ENCODE measurements at places on chromosomes 7 and 10.

- no peak for DNase-seq
Observed at GRCh38 chr10:72429931-72430330, 75.2 kb upstream of the DNAJB12 start.

DNA sequence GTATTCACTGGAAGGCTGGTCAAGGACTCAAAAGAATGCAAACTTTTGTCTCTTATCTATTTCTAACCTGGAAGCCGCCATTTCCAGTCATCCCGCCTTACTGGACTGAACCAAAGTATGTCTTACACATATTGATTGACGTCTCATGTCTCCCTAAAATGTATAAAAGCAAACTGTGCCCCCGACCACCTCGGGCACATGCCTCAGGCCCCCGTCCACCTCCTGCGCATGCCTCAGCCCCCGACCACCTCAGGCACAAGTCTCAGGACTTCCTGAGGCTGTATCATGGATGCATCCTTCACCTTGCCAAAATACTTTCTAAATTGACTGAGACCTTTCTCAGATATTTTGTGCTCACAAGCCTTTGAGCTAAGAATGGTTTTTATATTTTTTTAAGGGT, 148.6 kb downstream of the PTPRN2 start:
- no peak for DNase-seq

GRCh38 chr7:155759740-155760430, 52.4 kb downstream of the SHH start:
- DNase-seq, result no peak

DNA sequence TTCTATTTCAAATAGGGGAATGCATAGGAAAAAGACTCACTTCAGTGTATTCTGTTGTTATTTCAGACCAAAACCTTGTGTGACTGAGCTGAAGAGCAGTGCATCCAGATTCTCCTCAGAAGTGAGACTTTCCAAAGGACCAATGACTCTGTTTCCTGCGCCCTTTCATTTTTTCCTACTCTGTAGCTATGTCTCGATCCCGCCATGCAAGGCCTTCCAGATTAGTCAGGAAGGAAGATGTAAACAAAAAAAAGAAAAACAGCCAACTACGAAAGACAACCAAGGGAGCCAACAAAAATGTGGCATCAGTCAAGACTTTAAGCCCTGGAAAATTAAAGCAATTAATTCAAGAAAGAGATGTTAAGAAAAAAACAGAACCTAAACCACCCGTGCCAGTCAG, 12.0 kb downstream of the TET1 start:
- DNase-seq, result no peak

- no peak for DNase-seq
Observed at GRCh38 chr7:70134029-70134770, 535.9 kb downstream of the AUTS2 start.

GRCh38 chr10:83909001-83909400, 230.3 kb upstream of the GHITM start:
- no peak for DNase-seq

DNA sequence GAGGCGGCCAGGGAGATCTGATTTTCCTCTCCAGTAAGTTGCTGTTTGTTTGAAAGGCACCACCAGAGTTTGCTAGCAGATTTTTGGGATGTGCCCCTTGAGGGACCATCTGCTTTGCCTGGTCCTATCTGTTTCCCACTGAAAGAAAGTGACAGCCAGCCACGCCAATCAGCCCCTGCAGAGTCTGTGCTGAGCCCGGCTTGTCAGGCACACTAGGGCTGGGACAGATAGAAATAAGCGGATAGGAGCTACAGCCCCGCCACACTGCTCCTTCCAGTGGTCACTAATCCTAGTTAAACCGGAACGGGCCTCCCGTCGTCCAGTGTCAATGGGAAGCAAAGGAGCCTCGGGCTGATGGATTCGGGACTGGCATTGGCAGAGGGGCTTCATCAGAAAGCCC, 161.9 kb upstream of the PRR15 start:
- no peak for DNase-seq

Measured in stimulated activated CD4-positive, alpha-beta T cell treated with anti-CD3 and anti-CD28 coated beads, Interleukin-15, amount 100 ng/mL, for 1 hour (primary cell).